ENCODE measurements at places on chromosomes 1 and 21. TPM values are rescaled to one million over a fixed set of nuclear protein-coding genes. Genes with fewer than 3 reads are reported as not detected.

DNA sequence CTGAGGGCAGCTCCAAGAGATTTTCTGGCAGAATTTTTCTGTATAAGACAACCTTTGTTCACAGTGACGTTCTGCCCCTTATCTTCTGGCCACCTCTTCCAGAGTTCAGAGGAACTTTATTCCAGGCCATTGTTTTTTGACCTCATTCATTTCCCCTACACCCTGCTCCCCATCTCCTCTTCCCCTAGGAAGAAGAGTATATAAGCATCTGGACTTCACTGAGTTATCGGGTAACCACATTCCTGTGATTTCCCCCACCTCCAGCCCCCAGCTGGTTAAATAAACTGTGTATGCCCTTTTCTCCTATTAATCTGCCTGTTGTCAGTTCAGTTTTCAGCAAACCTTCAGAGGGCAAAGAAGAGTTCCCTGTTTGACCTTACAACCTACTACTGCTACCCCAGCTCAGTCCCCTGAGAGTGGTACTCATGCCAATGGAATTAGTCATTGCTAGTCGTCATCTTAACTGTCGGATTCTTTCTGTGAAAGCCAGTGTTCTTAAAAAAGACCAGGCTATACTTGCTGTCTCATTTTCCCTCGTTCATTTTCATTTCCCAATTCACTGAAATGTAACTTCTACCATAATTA is 14.3 kb upstream of the ALG14 start:
- peaks cover 10% of the 10 kb centered on the region for H3K4me1 ChIP-seq
- no peaks in the 10 kb centered on the region for H3K27me3 ChIP-seq
- DNase-seq: peak; percentile 47

- DNase-seq: no peak
- no peak overlapping the region for H3K27ac ChIP-seq
- H3K36me3 ChIP-seq: peaks cover 9% of the 10 kb centered on the region
- no peaks in the 10 kb centered on the region for H3K27me3 ChIP-seq
- H3K4me1 ChIP-seq: no peaks in the 10 kb centered on the region
Measured at GRCh38 chr1:196516373-196516772, 91.9 kb downstream of the KCNT2 start.

DNA sequence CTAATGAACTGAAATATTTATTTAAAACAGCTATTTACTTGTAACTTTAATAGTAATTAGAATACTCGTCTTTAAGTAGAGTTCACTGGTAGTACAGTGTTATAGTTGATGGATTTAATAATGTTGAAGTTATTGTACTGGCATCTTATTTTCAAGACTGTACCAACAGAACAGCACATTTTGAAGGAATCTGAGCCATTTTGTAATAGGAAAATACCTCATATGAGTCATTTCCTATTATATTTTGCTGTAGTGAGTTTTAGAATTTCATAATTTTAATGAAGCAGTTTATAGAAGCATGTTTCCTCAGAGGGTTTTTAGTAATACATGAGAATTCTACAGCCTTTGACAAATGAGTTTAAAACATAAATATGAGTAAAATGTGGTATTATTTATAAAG is 258.3 kb downstream of the OLFM3 start:
- H3K27ac ChIP-seq: no peak overlapping the region
- H3K4me3 ChIP-seq: no peak overlapping the region
- H3K36me3 ChIP-seq: no peaks in the 10 kb centered on the region
- peaks cover 5% of the 10 kb centered on the region for H3K4me1 ChIP-seq

Gene DPT
- not detected for total RNA-seq
